ENCODE measurements at places on chromosomes 12 and 14.

DNA sequence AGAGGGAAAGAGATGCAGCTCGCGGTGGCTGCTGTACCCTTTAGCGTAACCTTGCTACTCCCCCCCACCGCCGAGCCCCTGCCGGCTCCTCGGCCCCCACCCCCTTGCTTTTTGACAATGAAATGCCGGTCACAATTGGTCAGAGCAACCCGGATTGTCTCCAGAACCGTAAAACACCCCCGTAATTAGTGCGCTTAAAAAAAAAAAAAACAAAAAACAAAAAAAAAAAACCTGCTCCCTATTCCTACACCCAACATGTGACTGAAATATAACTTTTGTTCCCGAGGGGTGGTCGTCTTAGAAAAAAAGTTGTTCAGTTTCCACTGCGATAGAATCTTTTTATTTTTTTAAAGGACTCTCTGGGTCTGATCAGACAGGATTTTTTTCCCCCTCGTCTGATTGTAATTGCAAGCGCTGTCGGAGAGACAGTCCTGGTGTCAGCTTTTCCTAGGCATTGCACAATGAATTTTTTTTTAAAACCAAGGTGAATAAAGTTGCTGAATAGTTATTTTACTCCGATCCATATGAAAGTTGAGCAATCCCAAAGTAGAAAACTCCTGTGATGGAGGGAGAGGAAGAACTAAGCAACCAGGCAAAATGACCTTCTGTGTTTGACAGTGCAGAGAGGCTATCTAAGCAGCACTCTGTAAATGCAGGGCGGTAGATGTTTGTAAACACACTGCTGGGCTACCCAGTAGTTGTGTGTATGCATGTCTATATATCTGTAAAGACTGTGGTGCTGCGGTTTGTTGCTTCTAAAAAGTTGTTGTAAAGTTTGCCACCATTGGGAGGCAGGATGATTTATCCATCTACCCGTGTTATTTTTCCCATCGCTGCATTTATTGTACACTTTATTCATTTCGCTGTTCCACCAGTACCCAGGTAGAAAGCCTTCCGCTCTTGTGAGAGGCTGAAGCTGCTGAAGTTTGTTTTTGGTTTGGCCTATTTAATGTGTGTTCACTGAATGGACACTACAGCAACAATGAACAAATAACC, 1.1 kb downstream of the ETV6 start:
- DNase-seq: no peak

GRCh38 chr12:24172031-24172772, 222.7 kb upstream of the SOX5 start:
- no peak for DNase-seq

- DNase-seq: no peak
Observed at GRCh38 chr12:58066296-58066695, 124.9 kb downstream of the ATP23 start.

GRCh38 chr14:61573321-61573720, 122.0 kb upstream of the HIF1A start:
- no peak for DNase-seq

DNA sequence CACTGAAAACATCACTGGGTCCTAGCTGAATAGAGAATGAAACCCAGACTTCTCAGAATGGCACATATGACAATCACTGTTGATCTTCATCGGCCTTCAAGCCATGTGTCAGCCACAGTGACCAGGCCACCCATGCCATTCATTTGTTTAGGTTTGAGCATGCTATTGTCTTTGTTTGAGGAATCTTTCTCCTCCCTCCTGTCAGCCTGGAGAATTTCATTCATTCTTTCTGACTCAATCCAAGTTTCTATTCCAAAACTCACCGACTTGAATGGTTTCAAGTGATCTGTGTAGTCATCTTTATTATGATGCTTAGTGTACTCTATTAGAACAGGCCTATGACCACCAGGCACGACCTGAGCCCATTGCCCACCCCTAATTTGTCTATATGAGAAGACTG, 106.3 kb downstream of the ETNK1 start:
- no peak for DNase-seq

DNA sequence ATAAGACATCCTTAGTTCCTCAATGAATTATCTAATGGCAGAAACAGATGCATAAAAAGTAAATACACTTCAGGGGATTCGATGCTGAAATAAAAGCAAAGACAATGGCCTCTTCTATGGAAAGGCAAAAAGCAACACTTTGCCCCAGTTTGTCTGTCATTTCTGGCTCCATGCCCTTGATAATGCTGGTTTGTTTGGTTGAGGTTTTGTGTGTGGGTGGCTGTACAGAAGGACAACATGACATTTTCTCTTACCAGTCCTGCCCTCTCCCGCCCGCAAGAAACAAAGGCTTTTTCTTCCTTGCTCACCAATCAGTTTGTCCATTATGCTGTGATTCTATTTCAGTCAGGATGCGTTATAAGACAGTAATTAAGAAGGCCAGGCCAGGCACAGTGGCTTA, 18.1 kb upstream of the WDR89 start:
- no peak for DNase-seq

DNA sequence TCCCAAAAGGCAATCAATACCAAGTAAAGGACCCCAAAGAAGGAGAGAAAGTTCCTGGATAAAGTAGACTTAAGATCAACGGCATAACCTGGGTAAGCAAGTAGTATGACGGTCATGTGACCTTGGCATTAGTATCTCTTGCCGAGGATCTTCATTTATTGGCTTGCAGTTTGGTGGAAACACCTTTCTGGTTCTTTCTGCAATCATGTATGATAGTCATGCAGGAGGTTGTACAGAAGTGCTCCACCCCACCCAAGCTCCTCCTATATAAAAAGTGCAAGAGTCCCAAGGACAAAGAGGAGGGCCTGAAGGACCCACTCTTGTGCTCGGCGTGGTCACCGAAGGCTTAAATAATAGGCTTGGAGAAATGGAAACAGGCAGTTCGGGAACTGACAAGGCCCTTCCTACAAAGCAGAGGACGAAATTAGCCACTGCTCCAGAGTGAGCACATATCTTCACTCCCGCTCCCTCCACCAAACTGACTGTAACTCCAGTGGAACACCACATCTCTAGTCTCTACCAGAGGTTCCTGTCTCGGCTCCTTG, 750 bp downstream of the CS start:
- DNase-seq: no peak

DNA sequence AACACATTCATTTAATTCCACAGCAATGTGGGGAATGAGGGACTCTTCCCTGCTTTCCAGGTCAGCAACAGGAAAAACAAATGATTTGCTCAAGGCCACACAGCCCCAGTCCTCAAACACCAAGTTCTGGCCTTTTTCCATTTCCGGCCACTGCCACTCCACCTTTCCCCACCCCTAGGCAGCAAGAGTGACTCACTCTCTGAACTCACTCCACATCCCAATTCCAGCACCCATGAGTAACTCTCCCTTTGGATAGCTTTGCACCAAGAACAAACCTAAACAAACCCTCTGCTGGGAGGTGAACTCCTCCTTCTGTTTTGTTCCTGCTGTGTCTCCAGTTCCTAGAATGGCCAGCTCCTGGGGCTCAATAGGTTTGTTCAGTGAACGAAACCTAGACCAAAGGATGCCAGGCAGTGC, 30.4 kb upstream of the PLEKHG6 start:
- no peak for DNase-seq

GRCh38 chr14:93232159-93232558, 25.1 kb downstream of the UBR7 start:
- DNase-seq: no peak

DNA sequence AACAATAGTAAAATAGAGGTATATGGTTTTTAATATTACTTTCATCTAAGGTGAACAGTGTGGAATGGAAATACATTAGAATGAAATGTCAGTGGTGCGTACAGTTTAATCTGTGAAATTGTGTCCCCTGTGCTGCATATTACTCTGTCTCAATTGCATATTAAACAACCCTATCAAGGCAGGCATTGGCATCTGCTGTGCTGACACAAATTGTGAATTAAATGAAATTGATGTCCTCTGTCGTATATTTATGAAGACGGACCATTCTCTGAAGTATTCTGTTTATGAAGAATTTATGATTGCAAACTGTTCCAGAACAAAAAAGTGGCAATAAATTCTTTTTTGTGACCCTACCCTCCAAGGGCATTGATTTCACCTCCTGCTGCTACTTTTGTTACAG, 204.4 kb upstream of the NPAS3 start:
- DNase-seq: no peak

DNA sequence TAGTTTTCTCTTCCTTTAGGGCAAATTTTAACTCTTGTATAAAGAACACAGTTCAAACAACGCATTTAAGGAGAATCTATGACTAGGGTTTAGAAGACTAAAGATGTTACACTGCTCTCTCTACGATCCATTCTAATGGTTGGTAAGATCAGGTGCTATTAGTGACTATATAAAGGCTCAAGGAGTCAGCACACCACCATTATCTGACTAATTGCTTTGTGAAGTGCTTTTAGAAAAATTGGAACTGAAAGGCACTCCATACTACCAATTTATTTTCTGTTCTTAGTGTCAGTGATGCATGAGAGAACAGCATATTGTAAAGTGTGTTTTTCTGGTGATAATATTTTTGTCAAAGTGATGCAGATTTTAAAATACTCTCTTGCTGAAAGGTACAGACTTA, 136.8 kb downstream of the SYT1 start:
- peak; percentile 91 for DNase-seq

- DNase-seq: no peak
Observed at GRCh38 chr14:59566296-59566695, 10.3 kb downstream of the CCDC175 start.

DNA sequence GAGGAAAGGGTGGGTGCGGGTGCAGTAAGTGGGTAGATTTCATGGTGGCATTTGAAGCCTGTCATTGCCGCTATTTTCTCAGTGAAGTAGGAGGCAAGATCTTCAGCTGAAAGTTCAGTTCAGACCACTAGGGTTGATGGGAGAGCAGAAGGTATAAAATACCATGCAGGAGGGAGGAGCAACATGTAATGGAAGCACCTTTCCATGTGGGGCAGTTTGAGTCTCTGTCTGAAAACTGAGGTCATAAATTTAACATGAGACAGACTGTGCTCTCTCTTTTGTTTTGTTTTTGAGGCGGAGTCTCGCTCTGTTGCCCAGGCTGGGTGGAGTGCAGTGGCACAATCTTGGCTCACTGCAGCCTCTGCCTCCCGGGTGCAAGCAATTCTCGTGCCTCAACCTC, 22.7 kb downstream of the LRRC74A start:
- DNase-seq: no peak

DNA sequence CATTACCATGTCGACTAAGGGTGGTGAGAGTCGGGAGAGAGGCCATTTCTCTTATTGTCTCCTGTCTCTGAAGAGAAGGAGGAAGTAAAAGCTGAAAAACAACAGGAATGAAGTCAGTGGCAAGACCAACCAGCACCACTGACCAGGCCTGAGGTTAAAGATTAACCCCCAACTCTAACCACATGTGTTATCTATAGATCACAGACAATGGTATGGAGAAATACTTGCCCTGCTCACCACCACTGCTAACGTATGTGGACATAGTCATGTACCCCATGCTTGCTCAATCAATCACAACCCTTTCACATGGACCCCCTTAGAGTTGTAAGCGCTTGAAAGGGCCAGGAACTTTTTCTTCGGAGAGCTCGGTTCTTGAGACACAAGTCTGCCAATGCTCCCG, 690.9 kb upstream of the LMO3 start:
- DNase-seq: no peak

DNA sequence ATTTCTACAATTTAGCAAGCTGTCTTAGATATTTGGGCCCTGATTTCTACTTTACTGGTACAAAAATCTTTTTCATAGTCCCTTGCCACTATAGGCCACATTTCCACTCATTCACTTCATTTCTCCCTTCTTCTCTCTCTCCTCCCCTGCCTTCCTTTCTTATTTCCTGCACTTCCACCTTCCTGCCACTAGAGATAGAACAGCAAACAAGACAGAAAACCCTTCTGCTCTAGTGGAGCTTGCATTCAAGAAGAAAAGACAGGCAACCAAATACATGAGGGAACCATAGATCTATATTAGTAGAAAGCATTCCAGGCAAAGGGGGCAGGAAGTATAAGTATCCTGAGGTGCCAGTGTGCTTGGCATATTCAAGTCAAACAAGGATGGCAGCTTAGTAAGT, 623.5 kb downstream of the FLRT2 start:
- no peak for DNase-seq
